ENCODE measurements at places on chromosomes 13 and 19. TPM values are rescaled to one million over a fixed set of nuclear protein-coding genes. Genes with fewer than 3 reads are reported as not detected.

The TGFBR3L gene
- 7.2 TPM for total RNA-seq

The RUBCNL gene
- 0.51 TPM for total RNA-seq

The SHISA2 gene
- total RNA-seq: 0.22 TPM

The ZNF575 gene
- 1.8 TPM for total RNA-seq

GRCh38 chr19:3324405-3324856, 42.0 kb upstream of the NFIC start:
- peak; percentile 83 for DNase-seq

The NFKBIB gene
- 17.9 TPM for total RNA-seq

GRCh38 chr19:15015946-15016542, 33.2 kb upstream of the CASP14 start:
- no peak for DNase-seq

The BCAM gene
- 91.9 TPM for total RNA-seq

GRCh38 chr19:3931041-3931440, 1.8 kb upstream of the NMRK2 start:
- DNase-seq: peak; percentile 80

The IGSF23 gene
- total RNA-seq: not detected

DNA sequence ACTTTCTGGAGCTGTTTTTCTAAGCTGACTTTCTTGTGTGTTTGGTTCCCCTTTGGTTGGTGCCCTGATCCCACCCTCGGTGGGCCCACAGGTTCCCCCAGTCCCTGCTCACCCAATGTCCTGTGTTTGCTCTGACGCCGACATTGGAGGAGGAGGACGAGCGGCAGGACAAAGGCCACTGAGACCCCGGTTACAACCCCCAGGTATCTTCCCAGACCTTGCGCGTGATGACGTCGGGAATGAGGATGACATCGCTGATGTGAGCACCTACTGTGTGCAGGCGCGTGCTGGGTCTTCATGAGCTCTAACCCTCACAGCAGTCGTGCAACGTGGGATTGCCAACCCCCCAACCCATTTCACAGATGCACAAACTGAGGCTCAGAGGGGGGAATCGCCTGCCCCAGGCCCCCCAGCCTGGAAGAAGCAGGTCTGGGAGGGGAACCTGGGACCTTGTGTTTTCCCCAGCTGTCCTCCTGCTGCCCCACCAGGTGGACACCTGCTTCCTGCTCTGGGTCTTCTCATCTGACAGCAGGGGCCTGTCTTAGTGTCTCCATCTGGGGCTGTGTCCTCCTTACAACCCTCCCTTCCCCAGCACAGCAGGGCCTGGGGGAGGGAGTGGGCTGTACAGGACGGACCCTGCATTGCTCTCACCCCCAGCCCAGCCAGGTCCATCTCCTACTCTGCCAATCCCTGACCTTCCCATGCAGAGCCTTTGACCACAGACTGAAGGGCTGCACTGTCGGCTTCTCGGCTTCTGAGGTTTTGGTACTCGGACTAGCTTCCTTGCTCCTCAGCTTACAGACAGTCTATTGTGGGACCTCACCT, 4.7 kb upstream of the LILRA6 start:
- DNase-seq: no peak

- DNase-seq: no peak
Measured at GRCh38 chr13:53180684-53181083, 152.1 kb downstream of the OLFM4 start.

DNA sequence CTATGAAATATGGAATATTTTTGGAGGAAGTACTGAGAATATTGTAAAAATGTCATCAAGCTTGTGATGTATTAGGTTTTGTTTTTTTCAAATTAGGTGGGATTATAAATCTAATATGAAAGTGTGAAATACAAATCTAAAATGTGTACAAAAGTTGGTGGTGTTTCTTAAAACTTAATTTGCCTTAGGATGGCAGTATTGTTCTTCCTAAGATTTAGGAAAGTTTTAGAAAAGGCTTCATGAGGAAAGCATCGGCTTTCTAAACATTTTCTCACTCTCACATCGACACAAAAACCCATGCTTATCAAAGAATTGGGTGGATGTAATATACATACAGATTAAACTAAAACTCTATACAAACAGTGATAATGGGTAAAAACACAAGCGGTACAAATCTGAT, 972.0 kb upstream of the PCDH20 start:
- DNase-seq: no peak

The CYP2A7 gene
- total RNA-seq: not detected

The NLRP5 gene
- total RNA-seq: not detected

GRCh38 chr13:23945612-23946011, 48.3 kb upstream of the C1QTNF9B start:
- DNase-seq: no peak

Measured in Right ventricle myocardium inferior (tissue), 1 donor.